Activated T-helper 17 cell treated with anti-CD3 and anti-CD28 coated beads, Interleukin-2, amount 50 U/mL, for 72 hours (primary cell): ENCODE measurements at places on chromosomes 5 and 9. TPM values are rescaled to one million over a fixed set of nuclear protein-coding genes. Genes with fewer than 3 reads are reported as not detected.

DNA sequence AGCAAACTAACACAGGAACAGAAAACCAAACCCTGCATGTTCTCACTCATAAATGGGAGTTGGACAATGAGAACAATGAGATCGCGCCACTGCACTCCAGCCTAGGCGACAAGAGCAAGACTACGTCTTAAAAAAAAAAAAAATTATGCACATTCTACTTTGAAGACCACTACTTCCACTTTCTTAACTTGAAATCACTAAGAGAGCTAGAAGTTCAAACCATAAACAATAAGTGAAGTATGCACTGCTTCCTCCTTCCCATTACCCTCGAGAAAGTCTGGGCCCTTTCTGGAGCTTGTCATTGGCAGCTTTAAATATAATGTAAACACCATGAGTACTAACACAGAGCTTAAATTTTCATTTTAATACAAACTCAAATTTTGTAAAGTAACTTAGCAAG is 94.9 kb downstream of the TLE1 start:
- no peaks in the 10 kb centered on the region for H3K36me3 ChIP-seq
- no peak overlapping the region for H3K4me3 ChIP-seq
- ATAC-seq, result no peak
- H3K27ac ChIP-seq, result no peak overlapping the region

DNA sequence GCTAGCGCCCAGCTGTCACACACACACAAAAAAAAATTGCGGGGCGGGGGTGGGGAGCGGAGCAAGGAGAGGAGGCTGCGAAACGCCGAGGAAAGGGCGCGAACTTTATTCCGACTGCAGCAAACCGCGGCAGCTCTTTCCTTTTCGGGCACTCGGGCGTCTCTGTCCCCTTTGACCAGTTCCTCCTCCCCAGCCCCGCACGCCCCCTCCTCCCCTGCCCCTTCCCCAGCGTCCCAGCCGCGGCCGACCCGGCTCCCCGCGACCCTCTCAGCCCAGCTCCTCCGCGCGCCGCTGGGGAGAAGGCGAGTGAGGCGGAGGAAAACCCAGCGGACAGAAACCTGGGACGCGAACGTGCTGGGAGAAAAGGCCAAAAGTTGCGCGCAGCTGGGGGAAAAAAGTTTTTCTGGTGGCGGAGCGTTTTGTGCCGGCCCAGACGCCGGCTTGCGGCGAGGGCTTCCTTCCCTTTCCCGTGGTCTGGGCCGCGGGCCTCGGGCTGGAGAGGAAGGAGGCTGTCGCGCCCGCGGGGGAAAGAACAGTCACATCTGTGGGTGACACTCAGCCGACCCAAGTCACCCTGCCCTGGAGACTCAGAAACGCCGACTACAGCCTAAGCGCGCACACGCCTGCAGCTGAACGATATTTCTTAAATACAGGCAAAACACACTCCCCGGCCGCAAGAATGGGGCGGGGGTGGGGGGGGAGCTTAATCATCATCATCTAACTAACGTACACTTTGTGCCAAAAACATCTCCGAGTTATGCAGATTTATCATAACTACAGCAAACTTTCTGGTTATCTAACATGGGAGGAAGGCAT is 1.1 kb upstream of the BNC2 start:
- H3K4me1 ChIP-seq, result no peaks in the 10 kb centered on the region
- peaks cover 26% of the 10 kb centered on the region for H3K27me3 ChIP-seq
- H3K27ac ChIP-seq, result no peak overlapping the region

- no peak overlapping the region for H3K4me3 ChIP-seq
- H3K36me3 ChIP-seq, result no peaks in the 10 kb centered on the region
- no peak for ATAC-seq
- no peaks in the 10 kb centered on the region for H3K4me1 ChIP-seq
These were observed 53.4 kb upstream of the RPS23 start for GRCh38 chr5:82331557-82331956.

GRCh38 chr5:118379470-118379869 is 608.9 kb downstream of the DTWD2 start:
- no peak overlapping the region for H3K4me3 ChIP-seq
- no peaks in the 10 kb centered on the region for H3K4me1 ChIP-seq
- H3K36me3 ChIP-seq, result no peaks in the 10 kb centered on the region
- no peaks in the 10 kb centered on the region for H3K27me3 ChIP-seq

Gene ENTPD2
- total RNA-seq, result 0.39 TPM

GRCh38 chr5:150541895-150542294 is 34.0 kb downstream of the NDST1 start:
- H3K27ac ChIP-seq, result no peak overlapping the region
- no peaks in the 10 kb centered on the region for H3K4me1 ChIP-seq
- H3K4me3 ChIP-seq, result no peak overlapping the region

GRCh38 chr5:72658761-72659540 is 151.7 kb upstream of the ZNF366 start:
- ATAC-seq, result no peak
- H3K27me3 ChIP-seq, result peaks cover 11% of the 10 kb centered on the region
- H3K27ac ChIP-seq, result no peak overlapping the region

DNA sequence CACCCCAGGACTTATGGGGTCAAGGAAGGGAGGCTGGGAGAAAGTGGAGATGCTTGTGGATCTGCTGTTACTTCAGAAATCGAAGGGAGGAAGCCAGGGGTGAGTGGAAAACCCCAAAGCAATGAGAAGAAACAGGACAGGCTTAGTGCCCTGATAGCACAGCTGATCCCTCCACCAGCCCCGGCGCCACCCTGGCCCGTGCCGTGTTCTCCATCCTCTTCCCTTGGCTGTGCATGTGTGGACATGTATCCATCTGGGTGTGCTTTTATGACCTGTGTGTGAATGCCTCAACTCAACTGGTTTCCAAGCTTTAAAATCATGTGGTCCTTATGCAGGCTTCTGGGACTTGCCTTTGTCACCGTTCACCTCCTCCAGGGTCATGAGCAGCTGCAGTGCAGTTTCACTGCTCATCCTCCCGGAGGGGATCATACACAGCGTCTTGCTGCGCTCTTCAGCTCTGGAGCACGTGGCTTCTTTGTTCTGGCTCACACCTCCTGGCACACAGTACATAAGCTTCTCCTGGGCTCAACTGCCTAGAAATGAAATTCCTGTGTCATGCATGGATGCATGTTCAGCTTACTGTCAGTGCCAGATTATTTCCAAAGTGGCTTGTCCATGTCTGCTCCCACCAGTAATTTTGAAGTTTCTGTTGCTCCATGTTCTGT is 58.2 kb downstream of the IPPK start:
- no peaks in the 10 kb centered on the region for H3K4me1 ChIP-seq
- H3K27ac ChIP-seq, result peak overlapping the region; percentile 33
- no peak overlapping the region for H3K4me3 ChIP-seq
- H3K27me3 ChIP-seq, result no peaks in the 10 kb centered on the region

Gene GTF2H2C
- 59.0 TPM for total RNA-seq

DNA sequence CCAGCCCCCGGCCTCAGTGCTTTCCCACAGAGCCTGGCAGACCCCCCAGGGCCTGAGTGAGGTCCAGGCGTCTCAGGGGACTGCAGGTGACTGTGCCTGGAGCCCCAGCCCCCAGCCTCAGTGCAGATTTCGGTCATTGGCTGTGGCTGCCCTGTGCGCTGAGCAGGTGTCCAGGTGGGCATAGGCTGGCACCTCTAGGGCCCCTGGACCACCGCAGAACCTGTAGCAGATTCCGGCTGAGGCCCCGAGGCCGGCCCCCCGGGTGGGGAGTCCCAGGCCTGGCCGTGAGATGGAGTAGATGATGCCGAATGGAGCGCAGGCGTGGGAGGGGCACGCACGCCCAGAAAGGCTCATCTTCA is 12.1 kb downstream of the EXD3 start:
- no peak overlapping the region for H3K27ac ChIP-seq
- ATAC-seq, result no peak
- no peaks in the 10 kb centered on the region for H3K27me3 ChIP-seq
- no peaks in the 10 kb centered on the region for H3K4me1 ChIP-seq

DNA sequence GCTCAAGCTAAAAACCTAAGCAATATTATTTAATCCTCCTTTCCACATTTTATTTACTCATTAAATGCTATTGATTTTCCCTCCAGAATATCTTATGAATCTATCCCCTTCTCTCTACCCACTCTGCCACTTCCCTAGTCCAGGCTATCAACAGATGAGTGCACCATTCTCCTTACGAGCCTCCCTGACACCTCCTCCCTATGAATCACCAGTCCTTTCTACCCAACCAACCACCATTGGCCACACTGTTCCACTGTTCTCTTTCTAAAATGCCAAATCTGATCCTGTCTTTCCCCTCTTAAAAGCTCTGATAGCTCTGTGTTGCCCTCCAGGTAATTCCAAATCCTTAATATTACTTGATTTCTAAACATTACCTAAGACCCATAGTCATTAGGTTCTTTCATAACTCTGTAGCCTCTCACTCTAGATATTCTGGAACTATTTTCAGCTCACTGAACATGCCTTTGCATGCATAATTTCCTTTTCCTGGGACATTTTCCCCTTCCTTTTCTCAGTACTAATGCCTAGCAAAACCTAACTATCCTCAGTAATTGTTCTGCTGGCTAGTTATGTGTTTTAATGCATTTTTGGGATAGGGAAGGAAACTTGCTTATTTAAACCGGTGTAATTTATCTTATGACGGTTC is 126.3 kb downstream of the UNC13B start:
- H3K4me1 ChIP-seq, result no peaks in the 10 kb centered on the region
- peaks cover 22% of the 10 kb centered on the region for H3K27me3 ChIP-seq
- no peak overlapping the region for H3K27ac ChIP-seq
- H3K4me3 ChIP-seq, result no peak overlapping the region
- H3K36me3 ChIP-seq, result no peaks in the 10 kb centered on the region
- peak; percentile 47 for ATAC-seq

DNA sequence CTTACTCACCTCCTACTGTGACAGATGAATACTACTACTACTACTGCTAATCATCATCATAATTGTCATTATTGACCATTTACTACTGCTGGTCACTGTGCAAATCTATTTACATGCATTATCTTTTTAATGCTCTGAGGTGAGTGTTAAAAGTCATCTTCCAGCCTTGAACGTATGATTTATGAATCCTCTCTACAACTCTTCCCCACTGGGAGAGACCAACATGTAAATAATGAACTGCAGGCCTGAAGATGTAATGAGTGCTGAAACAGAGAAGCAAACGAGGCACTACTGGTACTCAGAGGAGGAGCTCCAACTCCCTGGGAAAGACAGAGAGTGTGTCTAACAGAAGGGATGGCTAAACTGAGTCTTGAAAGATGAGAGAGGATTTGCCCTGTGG is 95.4 kb downstream of the JAKMIP2 start:
- H3K4me1 ChIP-seq, result no peaks in the 10 kb centered on the region
- no peaks in the 10 kb centered on the region for H3K36me3 ChIP-seq
- ATAC-seq, result no peak
- H3K27me3 ChIP-seq, result no peaks in the 10 kb centered on the region
- H3K4me3 ChIP-seq, result no peak overlapping the region
- no peak overlapping the region for H3K27ac ChIP-seq

DNA sequence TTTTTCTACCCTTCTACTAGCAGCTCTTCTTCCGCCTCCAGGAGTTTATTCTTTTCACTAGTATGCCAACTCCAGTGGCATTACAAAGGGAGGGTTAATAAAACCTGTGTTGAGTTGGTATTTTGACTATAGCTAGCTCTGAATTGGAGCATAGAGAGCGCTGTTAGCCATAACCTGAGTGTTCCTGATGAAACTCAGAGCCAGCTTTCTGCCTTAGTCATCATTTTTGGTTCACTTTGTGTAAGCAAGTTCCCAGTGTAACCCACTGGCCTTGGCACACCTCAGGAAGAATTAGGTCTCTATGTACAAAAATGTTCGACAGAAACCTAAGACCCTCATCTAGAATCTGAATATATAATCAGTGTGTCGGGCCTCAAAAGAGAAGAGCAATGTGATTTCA is 238.9 kb downstream of the NR3C1 start:
- ATAC-seq, result no peak
- H3K36me3 ChIP-seq, result no peaks in the 10 kb centered on the region
- no peak overlapping the region for H3K27ac ChIP-seq
- H3K27me3 ChIP-seq, result no peaks in the 10 kb centered on the region
- H3K4me1 ChIP-seq, result no peaks in the 10 kb centered on the region

DNA sequence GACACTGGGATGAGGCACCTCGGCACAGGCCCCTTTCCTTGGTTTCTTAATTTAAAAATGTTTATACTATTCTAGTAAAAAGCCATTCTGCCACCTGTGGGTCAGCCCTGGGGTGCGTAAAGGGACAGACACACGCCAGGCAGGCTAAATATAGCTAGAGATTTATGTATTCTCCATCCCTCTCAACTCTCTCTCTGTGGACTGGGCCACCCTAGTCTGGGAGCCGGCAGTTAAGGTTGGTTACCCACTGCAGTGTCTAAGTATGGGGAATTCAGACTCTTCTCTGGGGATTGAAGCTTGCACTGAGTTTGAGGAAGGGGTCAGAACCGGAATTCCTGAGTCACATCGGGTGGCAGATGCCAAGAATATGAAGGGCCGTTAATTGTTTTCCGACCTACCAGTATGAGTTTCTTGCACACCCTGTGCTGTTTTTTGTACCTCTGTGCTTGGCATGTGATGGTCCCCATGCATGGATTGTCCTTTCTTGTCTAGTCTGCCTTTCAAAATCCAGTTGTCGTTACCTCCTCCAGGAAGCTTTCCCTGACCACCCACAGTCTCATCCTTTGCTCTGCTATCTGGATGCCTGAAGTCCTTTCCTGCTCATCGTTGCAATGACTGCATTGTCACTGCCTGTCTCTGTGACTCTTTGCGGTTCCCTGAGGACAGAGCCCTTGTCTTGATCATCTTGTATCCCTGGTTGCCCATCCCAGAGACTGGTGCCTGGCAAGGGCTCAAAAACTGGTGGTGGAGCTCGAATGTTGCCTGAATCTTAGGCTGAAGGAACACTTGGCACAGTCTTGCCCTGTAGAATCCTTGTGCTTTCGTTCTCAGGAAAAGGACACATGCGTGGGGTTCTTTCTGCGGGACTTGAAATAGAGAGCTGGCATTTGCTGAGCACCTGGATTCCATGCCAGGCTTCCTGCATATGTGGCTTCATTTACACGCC is 2.1 kb downstream of the NEURL1B start:
- H3K4me1 ChIP-seq, result no peaks in the 10 kb centered on the region
- no peak overlapping the region for H3K4me3 ChIP-seq
- no peaks in the 10 kb centered on the region for H3K36me3 ChIP-seq
- peaks cover 23% of the 10 kb centered on the region for H3K27me3 ChIP-seq

DNA sequence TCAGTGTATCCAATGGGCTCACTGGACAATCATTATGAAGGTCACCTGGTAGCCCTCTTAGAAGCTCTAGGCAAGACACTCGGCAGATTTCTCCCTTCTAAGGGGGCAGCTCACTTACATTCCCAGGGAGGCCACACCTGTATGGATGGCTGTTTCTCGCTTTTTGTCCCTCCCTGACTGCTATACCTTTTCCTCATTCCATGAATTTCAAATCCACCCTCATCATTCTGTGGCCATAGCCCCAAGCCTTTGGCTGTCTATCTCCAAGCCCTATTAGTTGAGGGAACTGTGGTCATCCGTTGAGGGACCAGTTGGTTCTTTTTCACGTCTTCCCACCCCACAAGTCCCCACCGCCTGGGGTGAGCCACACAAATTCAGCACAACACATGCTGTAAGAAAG is 85.0 kb upstream of the RARS1 start:
- no peak overlapping the region for H3K27ac ChIP-seq
- ATAC-seq, result no peak
- no peaks in the 10 kb centered on the region for H3K27me3 ChIP-seq
- H3K4me1 ChIP-seq, result no peaks in the 10 kb centered on the region
- no peak overlapping the region for H3K4me3 ChIP-seq

Gene FAT2
- total RNA-seq, result not detected

Gene GALNT12
- total RNA-seq, result 5.5 TPM

- H3K4me3 ChIP-seq, result no peak overlapping the region
- H3K27ac ChIP-seq, result no peak overlapping the region
- H3K4me1 ChIP-seq, result peaks cover 5% of the 10 kb centered on the region
- H3K27me3 ChIP-seq, result peaks cover 5% of the 10 kb centered on the region
- ATAC-seq, result peak; percentile 45
These were observed 29.0 kb downstream of the ADRB2 start for GRCh38 chr5:148855249-148856008.

- peak overlapping the region; percentile 39 for H3K27ac ChIP-seq
- ATAC-seq, result peak; percentile 69
- peaks cover 60% of the 10 kb centered on the region for H3K4me1 ChIP-seq
- peaks cover 37% of the 10 kb centered on the region for H3K36me3 ChIP-seq
- no peaks in the 10 kb centered on the region for H3K27me3 ChIP-seq
- H3K4me3 ChIP-seq, result peak overlapping the region; percentile 40
These were observed 8.5 kb downstream of the CAMSAP1 start for GRCh38 chr9:135898634-135899407.
